ENCODE measurements at places on chromosomes 13 and 19.

GRCh38 chr13:47472516-47472915 lies 528.6 kb downstream of the SUCLA2 start:
- DNase-seq = no peak

DNA sequence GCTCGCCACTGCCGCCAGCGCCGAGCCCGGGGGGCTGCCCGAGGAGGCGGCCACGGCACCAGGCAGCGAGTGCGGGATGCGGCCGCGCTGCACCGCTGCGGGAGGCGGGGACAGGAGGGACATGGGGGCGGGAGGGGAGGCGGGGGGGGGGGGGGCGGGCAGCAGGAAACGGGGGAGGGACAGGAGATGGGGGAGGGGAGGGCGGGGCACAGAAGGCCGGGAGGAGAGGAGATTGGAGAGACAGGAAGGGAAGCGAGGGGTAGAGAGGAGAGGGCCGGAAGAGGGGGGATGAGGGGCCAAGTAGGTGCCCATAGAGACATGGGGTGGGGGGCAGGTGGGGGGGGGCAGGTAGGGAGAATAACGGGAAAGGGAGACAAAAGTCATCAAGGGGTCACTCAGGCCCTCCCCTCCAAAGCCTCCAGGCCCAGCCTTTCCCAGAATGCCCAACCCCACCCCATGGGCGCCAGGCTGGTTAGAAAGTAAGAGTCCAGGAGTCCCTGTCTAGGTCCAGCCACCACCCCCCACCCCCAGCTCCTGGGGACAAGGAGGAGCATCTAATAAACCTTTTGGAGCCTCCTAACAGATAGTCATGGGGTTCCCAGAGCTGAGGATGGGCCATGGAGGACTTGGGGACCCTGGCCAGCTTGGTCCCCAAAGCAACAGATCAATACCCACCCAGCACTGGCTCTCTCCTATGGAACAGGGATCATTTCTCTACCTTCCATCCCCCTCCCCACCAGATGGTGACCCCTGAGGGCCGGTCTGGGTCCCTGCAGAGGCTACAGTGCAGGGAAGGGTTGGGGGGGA lies 9.5 kb downstream of the NR2F6 start:
- DNase-seq = no peak

GRCh38 chr19:7307590-7308218 lies 13.5 kb upstream of the INSR start:
- no peak for DNase-seq

DNA sequence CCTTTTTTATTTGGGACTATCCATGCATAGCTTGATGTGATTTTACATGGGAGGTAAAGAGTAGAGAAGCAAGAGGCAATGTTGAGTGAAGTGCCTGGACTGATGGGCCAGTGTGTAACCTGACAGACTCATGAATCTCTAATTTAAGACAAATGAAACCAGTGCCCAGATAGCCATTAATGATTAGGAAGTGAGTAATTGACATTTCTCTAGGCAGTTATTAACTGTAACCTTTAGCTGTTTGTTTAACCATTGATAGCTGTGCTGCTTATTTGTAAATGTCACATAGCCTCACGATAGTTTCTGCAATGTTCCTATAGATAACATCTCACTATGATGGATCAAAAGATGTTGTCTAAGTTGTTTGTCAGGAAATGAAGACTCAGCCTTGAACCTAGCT lies 1047.5 kb upstream of the SPRY2 start:
- DNase-seq = no peak

GRCh38 chr13:112861876-112862615 lies 107.0 kb upstream of the MCF2L start:
- no peak for DNase-seq

DNA sequence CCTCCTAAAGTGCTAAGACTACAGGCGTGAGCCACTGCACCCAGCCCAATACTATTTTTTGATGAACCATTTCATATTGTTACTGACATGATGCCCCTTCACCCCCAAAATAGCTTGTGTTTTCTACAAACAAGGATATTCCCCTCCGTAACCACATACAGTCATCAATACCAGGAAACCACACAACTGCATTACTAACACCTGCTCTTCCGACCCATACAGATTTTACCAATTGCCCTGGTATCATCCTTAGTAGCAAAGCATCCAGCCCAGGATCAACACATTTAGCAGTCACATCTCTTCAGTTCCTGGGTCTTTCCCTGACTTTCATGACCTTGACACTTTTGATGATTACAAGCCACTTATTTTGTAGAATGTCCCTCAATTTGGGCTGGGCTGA lies 33.6 kb downstream of the KCTD15 start:
- no peak for DNase-seq

- no peak for DNase-seq
These were observed 64.2 kb downstream of the TEX29 start for GRCh38 chr13:111384441-111385182.

- no peak for DNase-seq
These were observed 518.5 kb downstream of the FGF9 start for GRCh38 chr13:22189176-22190048.

DNA sequence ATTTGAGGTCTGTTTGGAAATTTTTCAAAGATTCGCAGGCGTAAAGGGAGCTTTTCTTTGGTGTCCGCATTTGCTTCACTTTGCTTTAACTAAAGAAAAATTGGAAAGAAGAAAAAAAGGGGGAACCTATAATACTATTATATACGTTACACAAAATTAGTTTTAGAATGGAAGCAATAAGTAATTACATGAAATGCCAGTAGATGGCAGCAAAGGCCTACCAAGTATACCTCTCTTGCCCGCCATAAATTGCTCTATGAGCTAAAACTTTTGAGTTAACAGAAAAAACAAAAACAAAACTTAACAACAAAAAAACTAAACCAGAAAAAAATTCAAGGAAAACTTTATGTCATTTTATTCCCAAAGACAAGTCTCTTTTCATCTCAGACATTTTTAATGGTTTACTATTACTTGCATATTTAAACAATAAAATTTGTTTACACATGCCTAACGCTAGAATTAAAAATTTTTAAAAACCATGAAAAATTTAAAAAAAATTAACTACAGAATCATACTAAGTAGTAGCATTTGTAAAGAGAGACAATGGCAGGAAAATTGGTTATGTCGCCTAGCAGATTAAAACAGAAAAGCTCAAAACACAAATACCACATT lies 271.4 kb downstream of the NALCN start:
- no peak for DNase-seq

DNA sequence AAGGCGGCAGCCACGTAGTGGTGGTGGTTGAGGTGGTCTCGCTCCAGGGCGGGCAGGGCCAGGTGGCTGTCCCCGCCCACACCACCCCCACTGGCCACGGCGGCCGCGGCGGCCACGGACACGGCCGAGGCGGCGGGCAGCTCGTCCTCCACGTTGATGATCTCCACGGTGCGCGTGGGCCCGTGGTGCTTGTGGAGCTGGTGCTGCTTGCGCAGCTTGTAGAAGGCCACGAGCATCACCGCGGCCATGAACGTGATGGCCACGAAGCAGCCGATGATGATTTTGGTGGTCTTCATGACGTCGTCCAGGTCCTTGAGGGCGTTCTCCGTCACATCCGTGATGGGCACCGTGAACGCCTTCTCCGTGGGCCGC lies 4.0 kb upstream of the ASPDH start:
- no peak for DNase-seq

- peak; percentile 71 for DNase-seq
These were observed 40.3 kb downstream of the DEDD2 start for GRCh38 chr19:42176990-42177685.

DNA sequence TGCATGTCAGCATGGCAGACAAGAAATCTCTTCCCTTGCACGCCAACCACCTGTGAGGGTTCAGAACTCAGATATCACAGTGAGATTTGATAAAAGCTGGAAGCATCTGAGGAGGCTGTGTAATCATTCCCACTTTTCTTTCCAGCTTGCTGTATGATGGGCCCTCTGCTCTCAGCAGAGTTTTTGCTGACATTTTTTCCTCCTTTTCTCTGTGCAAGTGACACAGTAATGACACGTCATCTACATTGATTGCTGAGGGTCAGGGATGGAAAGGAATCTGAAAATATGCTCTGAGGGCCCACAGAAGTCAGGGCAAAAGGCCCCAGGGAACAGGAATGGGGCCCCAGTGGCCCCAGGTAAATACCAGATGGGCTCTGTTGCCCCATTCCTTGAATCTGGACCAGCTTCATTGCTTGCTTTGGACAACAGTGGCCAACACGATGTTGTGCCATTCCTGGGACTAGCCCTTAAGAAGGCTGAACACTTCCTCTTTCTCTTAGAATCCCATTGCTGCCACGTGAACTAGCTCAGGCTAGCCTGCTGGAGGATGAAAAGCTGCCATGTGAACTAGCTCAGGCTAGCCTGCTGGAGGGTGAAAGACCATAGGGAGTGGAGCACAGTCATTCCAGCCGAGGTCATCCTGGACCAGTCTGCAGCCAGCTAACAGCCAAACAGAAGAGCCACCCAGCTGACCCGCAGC lies 68.2 kb downstream of the CACNA1A start:
- no peak for DNase-seq

GRCh38 chr19:45424191-45425058 lies 708 bp upstream of the ERCC1 start:
- no peak for DNase-seq

DNA sequence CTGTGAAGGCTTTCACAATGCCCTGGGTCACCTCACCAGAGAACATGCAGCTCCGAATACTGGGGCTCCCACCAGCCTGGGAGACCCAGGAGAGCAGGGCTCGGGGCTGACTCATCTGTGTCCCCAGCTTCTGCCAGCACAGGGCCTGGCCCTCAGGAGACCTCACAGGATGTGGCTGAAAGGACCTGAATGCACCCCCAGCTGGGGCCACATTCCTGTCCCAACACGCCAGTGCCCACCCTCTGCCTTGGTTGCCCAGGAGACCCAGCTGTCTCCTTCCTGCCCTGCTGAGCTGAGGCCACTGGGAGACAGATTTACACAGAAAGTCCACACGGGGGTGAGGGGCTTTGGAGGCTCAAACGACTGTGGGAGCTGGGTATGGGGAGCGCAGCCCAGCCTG lies 11.9 kb downstream of the BCAT2 start:
- no peak for DNase-seq

DNA sequence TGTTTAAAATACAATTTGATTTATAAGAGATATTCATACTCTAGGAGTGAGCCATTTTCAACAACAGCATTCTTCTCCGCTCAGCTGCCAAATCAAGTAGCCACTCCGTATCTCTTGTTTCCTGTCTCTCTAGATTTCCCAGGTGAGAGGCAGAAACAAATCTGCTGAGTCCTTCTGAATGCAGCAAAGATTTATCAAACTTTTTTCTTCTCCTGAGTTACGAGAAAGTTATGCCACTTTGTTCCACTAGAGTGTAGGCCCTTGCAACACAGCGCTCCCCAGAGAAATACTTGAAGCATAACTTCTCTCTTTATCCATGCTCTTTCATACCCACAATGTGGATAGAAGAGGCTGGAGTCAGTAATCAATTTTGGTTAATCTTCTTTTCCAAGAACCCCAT lies 1960.8 kb downstream of the OLFM4 start:
- DNase-seq = no peak

DNA sequence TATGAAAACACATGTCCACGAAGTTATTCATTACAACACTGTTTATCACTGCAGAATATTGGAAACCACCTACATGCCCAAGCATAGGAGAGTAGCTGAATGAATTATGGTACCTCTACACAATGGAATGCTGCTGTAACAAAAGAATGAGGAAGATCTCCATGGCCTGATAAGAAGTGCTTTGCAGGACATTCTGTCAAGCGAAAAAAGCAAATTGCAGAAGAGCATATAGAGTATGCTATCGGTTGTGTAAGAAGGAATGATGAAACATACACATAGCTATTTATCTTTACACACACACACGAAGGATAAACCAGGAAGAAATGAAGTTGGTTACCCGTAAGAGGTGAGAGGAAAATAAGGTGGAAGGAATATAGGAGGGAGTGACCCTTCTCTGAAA lies 37.5 kb upstream of the CEACAM20 start:
- DNase-seq = no peak

GRCh38 chr13:95494082-95494681 lies 58.3 kb upstream of the CLDN10 start:
- DNase-seq = peak; percentile 35

- DNase-seq = peak; percentile 73
These were observed 23.1 kb downstream of the SIGLEC5 start for GRCh38 chr19:51607077-51607476.

DNA sequence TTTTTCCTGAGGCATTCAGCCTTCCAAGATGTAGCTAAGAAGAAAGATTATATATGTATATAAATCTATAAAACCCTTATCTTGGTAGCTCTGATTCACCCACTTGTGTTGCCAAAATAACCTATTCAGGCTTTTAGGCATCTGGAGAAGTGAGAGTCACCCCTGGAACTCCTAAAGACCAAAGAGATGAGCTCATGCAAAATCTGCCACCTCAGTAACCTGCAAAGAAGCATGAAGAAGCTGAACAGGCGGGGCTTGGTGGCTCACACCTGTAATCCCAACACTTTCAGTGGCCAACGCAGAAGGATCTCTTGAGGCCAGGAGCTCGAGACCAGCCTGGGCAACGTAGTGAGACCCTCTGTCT lies 393.7 kb downstream of the FOXO1 start:
- no peak for DNase-seq

DNA sequence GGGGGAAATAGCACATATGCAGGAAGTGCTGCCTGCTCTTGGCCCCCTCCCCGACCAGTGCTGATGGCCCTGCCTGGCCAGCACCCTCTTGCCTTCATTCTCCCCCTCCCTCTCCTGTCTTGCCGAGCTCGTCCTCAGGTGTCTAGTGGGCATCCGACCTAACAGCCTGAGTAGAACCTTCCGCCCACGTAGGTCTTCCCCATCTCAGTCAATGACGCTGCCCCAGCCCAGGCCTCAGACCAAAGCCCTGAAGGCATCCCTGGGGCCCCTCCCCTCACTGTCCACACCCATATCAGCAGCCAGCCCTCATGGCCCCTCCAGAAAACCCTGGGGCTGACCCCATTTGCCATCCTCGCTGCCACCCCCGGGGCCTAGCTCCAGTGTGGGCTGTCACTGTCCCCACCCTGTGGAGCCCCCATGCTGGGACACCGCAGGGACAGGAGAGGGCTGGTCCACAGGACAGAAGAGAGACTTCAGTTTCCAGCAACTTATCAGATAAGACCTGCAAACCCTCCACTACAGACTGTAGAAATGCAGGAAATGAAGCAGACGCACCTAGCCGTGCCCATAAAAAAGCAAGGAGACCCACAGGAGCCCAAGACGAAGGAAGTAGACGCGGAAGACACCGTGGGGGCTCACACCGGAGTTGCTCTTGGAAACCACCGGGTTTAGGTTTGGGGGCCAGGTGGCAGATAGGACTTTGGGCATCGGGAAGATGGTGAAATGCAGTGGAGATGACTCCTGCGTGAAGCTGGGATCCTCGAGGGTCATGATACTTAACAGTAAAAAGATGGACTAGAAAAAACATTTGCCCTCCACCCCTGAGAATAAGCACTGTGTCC lies 38.3 kb downstream of the AP1M1 start:
- no peak for DNase-seq

- DNase-seq = no peak
These were observed 31.2 kb downstream of the TMPRSS9 start for GRCh38 chr19:2391118-2391725.
